ENCODE measurements at places on chromosomes 1 and 21.
A peak's percentile ranks its signal among the peaks of the same experiment; 100 is the strongest.

- no peak for DNase-seq
Measured at GRCh38 chr1:58919959-58920321, 136.1 kb upstream of the JUN start.

DNA sequence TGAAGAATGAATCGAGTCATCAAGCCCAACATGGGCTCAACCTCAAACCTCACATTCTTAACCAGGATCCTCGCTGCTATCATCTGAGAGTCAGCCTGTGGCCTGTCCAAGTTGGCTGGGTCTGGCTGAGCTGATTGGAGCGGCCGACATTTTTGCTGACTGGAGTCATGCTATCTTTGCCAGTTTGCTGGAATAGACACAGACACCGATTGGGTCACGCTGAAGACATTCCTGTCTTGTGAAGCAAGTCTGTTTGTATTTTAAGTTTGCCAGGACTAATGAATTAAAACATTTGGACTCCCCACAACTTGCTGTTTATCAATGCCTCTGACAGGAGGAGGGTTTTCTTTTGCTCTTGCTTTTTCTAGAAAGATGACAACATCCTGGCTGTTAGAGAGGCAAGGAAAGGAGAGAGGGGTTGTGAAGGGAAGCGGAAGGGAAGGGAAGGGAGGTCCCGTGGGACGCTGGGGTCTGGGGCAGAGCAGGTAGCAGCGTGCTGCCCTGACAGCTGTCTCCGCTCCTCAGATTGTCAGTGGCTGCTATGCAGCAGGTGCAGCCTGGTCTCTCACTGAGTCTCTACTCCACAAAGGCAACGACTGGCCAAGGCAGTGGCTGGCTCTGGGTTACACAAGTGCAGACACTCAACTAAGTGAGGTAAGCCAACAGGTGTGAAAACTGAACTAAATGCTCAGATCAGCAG lies at the start of gene MAP3K7CL:
Gene MAP3K7CL, plus strand, starts transcription at position 375 of the 700 bp plus-strand sequence. CDS start 2,701 bp downstream, outside the sequence.
- DNase-seq = no peak

DNA sequence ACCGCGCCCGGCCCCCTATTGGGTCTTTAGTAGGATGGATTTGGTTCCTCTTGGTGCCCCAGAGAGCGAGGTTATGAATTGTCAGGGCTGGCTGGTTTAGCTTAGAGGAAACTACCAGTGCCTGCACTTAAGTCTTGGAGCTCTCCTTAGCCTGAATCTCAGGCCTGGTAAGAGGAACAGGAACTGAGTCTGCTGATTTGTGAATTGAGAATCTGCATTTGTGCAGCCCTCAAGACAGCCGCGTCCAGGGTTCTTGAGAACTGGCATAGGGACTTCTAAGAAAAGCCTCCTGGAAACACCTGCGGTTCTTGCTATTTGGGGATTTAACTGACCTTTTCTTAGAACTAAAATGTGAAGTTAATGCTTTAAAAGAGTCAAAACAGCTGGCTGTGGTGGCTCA lies 1.7 kb downstream of the NECAP2 start:
- no peak for DNase-seq

- DNase-seq = no peak
Measured at GRCh38 chr1:243763806-243764205, 86.2 kb downstream of the AKT3 start.

GRCh38 chr1:100703716-100704115 lies 15.8 kb upstream of the VCAM1 start:
- no peak for DNase-seq

DNA sequence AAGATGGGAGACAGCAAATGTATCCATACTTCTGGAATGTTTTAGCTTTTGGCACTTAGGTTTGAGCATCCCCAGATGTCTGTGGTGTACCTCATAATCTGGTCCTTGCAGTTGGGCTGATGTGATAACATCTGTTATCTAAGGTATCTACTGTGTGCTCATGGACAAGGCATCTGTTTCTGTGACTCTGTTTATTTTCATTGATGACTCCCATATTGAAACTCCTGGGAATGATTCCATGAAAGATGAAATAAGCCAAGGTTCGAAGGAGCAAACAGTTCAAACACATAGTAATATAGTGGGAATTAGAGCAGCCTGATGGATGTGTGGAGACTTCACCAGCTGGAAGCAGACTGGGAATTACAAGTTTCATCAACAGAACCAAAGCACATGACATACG lies 20.7 kb upstream of the TRIM45 start:
- no peak for DNase-seq

DNA sequence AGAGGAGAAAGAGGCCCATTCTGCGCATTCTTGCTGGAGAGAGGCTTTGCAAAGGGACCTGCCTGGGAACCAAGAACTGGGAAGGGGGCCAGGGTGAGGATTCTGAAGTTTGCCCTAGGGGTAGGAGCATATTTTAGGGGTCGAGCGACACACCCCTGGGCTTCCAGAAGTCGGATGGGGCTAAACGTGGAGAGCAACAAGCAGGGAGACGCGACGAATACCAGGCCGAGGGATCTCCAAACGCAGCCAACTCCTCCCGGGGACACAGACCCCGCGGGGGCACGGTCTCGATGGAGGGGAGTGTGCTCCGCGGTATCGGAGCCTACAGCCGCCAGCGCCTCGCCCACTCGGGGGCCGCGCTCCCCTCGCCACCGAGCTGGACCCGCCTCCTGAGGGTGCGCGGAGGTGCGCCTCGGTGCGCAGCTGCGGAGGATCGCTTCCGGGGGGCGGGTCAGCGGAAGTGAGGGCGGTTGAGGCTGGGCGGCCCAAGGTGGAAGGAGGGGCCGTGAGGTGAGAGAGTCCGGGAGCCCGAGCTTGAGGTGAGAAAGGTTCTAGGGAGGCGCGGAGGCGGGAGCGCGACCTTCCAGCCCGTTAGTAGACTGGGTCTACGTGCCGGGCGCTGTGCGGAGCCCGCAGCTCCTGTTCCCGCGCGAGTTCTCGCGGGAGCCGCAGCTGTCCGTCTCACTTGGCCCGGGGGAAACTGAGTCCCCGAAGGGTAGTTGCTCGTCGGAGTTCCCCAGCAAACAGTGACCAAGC lies at the start of gene MTFR1L:
Gene MTFR1L, plus strand, starts transcription at position 464 of the 756 bp plus-strand sequence. CDS start 3,151 bp downstream, outside the sequence.
- peak; percentile 89 for DNase-seq

DNA sequence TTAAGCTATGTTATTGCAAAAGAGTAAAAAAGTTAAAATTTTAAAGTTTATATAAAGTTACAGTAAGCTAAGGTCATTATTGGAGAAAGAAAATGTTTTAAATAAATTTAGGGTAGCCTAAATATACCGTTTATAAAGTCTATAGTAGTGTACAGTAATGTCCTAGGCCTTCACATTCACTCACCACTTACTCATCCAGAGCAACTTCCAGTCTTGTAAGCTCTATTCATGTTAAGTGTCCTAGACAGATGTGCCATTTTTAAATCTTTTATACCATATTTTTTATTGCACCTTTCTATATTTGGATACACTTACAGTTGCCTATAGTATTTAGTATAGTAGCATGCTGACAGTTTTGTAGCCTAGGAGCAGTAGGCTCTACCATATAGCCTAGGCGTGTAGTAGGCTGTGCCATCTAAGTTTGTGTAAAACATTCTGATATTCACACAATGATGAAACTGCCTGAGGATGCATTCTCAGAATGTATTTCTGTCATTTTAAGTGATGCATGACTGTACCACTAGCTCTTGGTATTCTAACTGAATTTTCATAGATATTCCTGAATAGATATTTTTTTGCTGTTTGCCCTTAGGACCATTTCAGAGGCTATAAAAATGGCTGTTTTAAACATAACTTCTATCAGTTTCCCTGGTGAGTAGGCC lies 26.8 kb downstream of the PPP2R5A start:
- no peak for DNase-seq

GRCh38 chr1:31667065-31667785 lies 22.5 kb upstream of the PEF1 start:
- DNase-seq = no peak

- DNase-seq = no peak
Measured at GRCh38 chr1:159825564-159825963, 1.1 kb upstream of the SLAMF8 start.

Measured in CD4-positive, alpha-beta T cell treated with Interferon gamma for 1 hour (primary cell).